ENCODE measurements at places on chromosomes 4 and X.

DNA sequence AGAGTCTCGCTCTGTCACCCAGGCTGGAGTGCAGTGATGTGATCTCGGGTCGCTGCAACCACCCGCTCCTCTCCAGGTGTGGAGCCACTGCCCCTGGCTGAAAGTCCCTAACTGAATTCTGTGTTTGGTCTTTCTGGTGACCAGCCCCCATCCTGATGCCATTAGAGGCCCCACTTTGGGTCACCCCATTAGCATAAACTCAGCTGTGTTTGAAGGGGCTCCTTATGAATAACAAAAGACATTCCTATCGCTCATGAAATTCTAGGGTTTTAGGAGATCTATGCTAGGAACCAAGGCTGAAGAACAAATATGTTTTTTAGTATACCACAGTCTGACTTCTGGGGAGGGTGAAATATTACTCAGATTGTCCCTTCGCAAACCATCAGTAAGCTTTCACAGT lies 652.9 kb downstream of the ADGRL3 start:
- no peak for DNase-seq

GRCh38 chr4:175961604-175962003 lies 104.0 kb upstream of the WDR17 start:
- DNase-seq: no peak

- no peak for DNase-seq
These were observed 116.8 kb upstream of the ZCCHC13 start for GRCh38 chrX:74187211-74187610.

DNA sequence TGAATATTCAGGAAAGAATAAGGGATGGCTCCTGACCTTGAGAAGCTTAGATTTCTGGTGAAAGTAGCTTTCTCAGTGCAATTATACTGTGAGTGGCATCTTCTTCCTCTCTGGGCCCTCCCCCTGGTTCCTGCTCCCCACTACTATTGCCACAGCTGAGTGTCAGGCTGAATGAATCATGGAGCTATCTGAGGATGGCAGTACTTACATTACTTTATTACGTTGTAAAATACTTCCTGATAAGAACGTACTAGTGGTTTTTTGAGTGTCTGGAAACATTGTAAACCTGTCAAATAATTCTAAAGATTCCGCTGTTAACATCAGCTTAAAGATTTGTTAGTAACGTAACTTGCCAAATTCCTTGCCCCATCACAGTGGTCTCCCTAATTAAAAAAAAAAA lies 36.2 kb downstream of the ARHGAP10 start:
- DNase-seq: no peak

Data from stimulated activated CD4-positive, alpha-beta T cell treated with anti-CD3 and anti-CD28 coated beads, TNF-alpha, amount 100 ng/mL, for 4 hours (primary cell).